ENCODE measurements at places on chromosomes 7 and 10.

DNA sequence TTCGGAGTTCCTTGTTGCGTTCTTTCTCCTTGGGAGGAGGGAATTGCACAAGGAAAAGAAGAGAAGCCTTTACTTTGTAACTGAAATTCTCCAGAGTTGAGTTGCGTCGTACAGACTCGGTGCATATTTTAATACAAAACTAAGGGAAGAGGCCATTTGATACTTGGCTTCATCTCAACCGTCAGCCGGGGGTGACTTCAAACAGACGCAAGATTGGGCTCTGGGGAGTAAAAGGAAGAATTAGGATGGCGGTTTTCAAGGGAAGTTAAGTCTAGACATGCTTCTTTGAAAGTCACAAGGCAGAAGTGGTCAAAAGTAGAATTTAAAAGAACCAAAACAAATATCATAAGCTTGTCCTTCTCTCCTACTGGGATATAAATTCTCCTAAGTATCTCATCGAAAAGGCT, 1.6 kb downstream of the PRR15 start:
- no peak for DNase-seq

- DNase-seq: no peak
These were observed 48.1 kb downstream of the JAKMIP3 start for GRCh38 chr10:132113766-132114365.

DNA sequence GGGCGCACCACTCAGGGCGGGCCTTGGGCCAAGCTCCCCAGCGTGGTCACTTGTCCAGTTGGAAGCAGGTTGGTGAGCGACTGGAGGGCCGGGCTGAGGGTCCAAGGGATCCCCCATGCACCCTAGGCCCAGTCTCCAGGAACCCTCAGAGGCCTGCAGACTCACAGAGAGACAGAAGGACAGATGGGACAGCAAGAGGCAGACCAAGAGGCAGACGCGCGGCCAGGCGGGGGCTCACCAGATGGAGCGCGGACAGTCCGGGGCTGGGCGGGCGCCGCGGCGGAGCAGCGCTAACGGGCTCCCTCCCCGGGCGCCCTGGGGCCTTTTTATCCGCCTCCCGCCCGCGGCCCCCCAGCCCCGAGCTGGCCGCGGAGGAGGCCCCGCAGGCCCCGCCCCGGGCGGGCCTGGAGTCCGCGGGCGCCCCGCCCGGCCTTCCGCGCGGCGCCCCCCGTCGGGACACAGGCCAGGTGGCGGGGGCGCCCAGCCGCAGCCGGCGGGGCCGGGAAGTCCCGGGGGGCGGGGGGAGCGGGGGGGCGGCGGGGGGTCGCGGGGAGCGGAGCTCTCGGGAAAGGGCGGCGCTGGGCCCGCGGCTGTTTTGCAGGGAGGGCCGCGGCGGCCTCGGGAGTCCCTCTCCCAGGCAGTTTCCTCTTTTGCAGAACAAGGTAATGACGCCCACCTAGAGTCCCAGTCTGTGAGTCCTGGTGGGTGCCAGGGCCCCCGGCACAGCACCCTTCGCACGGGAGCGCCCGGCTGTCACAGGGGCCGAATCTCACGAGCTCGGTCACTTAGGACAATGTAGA, at the start of gene LOXL4:
LOXL4 (minus strand) TSS at position 301 of the 800 bp plus-strand sequence. CDS start 5,175 bp downstream, outside the sequence.
- DNase-seq: no peak

DNA sequence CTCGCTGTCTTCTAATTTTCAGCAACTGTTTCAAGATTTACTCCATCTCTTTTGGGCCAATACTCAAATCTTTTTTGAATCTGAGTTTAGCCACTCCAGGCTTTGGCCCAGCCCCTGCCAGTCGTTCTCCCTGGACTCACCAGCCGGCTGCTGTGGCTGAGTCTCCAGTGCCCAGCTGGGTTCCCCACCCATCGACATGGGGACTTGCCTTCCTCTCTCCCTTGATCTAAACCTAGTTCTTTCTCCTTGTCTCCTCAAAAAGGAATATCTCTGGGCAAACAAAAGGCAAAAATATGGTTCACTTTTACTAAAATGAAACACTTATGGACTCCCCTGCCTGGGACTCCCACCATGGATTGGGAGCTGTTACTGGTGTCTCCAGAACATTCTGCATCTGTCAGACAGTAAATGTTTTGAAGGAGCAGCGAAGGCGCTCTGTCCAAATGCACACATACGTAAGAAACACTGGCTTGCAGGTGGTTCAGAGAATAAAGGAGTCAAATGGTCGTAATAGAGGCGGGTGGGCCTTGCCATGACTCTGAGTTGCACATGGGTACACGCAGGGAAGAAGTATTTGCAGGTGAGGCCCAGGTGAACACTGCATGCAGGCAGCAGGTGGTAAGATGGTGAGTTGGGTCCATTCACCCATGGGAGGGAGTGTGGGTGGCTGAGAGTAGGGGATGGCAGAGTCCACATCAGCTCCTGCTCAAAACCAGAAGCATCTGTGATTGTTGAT, 35.5 kb upstream of the HABP2 start:
- no peak for DNase-seq

DNA sequence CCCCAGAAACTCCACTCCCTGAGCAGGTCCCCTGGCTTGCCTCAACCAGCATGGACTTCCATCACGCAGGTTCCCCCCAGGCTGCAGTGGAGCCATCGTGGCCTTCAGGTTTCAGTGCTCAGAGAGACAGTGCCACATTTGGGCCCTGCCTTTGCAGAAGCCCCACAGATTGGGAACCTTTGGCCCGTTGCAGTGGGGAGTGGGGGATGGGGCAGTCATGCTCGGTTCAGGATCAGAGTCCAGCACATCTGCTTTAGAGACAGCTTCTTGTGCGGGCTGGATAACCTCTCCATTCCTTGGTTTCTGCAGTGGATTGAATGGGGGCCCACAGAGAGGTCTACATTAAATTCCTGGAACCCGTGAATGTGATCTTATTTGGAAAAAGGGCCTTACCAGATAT, 183.9 kb downstream of the EBF3 start:
- DNase-seq: no peak

DNA sequence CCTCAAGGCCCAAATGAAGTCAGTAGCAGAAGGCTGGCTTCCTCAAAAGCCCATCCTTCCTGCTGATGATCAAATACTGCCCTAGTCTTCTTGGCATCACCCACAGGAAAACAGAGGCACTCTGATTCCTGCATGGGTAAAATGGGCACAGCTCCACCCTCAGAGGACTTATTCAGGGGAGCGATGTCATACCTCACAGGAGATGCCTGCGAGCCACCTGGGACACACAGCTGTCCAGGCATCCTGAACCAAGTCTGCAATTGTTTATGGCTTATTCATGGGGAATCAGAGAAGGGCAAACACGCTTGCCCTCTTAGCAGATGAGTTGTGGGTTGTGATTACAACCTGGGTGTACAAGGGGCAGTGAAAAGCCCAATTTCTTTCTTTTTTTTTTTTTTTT, 22.0 kb upstream of the LMTK2 start:
- no peak for DNase-seq

DNA sequence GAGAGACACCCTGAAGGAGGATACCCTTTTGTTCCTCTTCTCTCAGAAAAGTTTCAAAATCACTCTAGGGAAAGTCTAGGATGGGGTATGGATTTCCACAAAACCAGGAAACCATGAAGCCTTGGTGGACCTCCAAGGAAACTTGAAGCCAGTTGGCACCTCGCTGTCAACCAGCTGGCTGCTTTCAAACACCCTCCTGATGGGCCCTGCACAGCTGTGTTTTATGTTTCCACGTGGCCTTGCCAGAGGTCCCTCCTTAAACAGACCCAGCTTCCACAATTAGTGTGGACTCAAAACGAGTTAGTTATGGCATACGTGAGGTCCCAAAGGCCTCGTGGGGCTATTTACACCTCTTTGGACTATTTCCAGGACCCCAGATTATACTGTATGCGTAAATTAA, 5.9 kb downstream of the PPP1R3A start:
- DNase-seq: no peak

- no peak for DNase-seq
These were observed 15.7 kb upstream of the PRKAR1B start for GRCh38 chr7:742791-743190.

DNA sequence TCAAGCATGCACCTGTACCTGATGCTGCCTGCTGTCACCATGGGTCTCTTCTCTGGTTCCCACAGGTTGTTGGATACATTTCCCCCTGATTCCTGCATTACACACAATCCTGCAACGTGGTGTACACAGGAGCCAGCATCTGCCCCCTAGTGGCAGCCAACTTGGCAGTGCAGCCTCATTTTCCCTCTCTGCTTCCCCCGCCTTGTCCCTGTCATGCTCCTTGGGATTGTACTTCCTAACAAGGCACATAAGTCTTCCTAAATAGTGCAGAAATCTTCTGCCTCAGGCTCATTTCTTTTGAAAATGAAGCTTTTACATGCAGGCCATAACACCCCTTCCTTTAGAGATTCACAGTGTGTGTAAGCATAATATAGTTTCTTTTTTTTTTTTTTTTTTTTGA, 387.5 kb downstream of the CCSER2 start:
- no peak for DNase-seq

DNA sequence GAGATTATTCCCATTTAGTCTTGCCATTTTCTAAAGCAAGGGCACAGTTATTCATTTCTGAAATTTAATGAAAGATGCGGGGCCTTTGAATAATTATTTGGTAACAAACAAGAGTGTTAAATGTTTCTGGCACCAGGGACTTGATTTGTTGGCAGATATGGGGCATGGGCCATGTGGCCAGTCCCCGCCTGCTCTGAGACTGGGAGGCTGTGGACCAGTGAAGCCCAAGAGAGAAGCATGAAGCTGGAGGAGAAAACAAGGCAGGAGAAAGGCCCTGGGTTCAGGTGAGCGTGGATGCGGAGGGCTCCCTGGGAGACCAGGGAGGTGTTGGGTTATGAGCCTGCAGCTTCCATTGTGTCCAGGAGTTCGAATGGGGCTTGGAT, 378.5 kb downstream of the TCERG1L start:
- no peak for DNase-seq

DNA sequence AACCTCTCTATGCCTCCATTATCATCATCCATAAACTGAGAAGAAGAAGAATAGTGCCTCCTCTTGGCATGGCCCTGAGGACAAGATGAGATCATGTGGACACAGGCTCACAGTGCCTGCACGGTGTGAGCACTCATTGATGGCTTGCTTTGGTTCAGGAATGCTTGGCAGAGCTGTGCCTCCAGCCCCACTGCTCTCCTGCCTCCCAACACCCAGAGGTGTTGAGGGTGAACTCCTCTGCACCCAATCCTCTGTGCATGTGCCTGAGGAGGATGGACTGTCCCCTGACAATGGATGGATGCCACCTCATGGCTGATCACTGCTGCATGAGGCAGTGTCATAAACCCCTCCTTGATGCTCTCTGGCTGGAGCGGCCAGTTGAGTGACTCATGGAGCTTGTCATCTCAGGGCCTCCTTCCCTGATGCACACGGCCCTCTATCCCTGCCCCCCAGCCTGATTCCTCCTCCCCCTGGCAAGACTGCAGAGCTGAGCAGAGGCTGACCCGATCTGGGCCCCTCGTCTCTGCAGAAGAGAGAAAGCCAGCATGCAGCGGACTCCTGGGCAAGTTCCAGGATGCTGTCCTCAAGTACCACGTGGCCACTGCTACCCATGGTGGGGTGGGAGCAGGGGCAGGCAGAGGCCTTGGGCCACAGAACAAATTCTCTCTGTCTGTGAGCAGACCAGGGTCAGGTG, 136.3 kb downstream of the KCNMA1 start:
- DNase-seq: no peak

DNA sequence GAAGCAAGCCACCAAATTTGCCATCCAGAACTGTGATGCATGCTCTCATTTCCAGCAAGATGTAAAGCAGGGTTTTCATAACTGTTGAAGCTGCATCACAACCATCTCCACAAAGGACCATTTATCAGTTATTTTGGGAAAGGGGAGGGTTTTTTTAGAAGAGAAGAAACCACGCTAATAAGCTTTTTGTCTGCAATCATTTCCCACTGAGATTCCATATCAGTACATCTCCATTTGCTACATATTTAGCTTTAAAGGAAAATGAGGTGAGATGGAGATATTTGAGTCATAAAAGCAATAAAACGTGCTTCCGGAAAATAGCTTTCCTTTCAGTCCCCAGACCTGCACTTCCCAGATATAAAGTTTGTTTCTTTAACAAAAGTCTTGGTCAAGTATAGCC, 258.2 kb downstream of the FRMD4A start:
- DNase-seq: no peak

GRCh38 chr7:84218681-84219080, 24.1 kb upstream of the SEMA3A start:
- no peak for DNase-seq

- DNase-seq: no peak
These were observed 43.9 kb downstream of the TNS3 start for GRCh38 chr7:47537716-47538675.
